ENCODE measurements at places on chromosomes 12 and 14. TPM values are rescaled to one million over a fixed set of nuclear protein-coding genes. Genes with fewer than 3 reads are reported as not detected.
A peak's percentile ranks its signal among the peaks of the same experiment; 100 is the strongest.

- H3K27me3 ChIP-seq, result no peaks in the 10 kb centered on the region
- no peaks in the 10 kb centered on the region for H3K4me1 ChIP-seq
- no peak overlapping the region for H3K27ac ChIP-seq
These were observed 162.3 kb downstream of the PTCSC3 start for GRCh38 chr14:36014236-36014635.

DNA sequence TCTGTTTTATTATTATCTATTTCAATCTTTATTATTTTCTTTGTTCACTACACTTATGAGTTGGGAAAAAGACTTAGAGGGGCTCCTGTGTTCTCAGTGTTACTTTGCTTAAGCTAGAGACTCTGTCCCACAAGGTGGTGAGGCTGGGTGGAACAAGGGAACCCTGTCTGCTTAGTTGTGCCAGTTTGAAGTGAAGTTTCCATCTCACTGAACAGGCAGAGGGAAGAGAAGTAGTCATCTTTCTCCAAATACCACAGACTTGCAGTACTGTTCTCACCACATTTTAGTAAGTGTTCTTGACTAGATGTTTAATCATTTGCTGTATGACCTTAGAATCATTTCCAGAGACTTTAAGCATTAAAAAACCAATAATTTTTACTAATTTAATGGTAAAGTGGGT, 195.7 kb upstream of the NEDD1 start:
- H3K4me3 ChIP-seq, result no peak overlapping the region
- H3K27ac ChIP-seq, result no peak overlapping the region
- H3K36me3 ChIP-seq, result no peaks in the 10 kb centered on the region
- DNase-seq, result no peak

GRCh38 chr14:53793790-53794505, 162.7 kb downstream of the BMP4 start:
- no peak overlapping the region for H3K4me3 ChIP-seq
- H3K4me1 ChIP-seq, result peaks cover 7% of the 10 kb centered on the region

DNA sequence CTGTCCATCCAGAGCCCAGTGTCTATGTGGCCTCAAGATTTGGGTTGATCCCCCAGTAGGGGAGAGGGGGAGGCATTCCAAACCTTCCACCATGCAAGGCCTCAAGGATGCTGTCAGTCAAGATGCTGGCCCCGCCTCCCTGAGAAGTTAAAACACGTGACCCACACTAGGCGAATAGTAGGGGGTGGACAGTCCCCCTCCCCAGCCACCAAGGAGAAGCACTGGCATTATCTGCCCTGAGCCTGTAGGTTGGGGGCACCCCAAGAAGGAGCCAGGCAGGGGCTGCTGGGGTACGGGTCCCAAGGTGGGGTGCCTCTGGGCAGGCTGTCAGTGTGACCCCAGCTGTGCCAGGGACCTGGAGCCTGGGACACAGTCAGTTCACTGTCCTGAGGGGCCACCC, 2.3 kb downstream of the SLC25A29 start:
- H3K36me3 ChIP-seq, result no peaks in the 10 kb centered on the region
- peaks cover 37% of the 10 kb centered on the region for H3K4me1 ChIP-seq
- H3K27ac ChIP-seq, result peak overlapping the region; percentile 75
- no peaks in the 10 kb centered on the region for H3K27me3 ChIP-seq

DNA sequence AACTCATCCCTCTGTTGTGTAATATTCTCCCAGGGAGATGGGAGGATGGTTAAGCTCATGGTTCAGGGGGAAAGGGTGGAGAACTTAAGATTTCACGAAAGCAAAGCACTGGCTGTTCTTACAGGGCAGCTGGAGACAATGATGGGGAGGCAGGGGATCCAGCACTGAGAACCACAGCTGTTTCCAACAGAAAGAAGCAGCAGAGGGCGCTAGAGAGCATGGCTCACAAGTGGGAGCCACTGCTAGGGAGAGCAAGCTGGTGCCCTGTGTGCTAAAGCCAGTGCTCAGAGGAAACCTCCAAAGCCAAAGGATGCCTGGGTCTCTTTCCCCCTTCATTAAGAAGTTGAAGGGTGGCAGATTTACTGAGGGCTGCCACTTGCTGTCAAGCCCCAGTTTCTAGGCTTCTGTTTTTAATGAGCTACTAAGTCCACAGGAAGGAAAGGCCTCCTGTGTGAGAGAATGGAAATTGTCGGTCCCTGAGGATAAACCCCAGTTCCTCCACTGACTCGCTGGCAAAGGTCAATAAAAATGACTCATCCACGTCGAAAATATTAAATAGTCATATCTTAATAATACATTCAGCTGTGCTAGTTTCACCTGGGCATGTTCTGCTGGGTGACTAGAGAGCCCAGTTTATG, 199.7 kb downstream of the ANO2 start:
- H3K27me3 ChIP-seq, result no peaks in the 10 kb centered on the region
- no peaks in the 10 kb centered on the region for H3K36me3 ChIP-seq
- no peak overlapping the region for H3K27ac ChIP-seq
- H3K4me3 ChIP-seq, result no peak overlapping the region
- no peaks in the 10 kb centered on the region for H3K4me1 ChIP-seq

DNA sequence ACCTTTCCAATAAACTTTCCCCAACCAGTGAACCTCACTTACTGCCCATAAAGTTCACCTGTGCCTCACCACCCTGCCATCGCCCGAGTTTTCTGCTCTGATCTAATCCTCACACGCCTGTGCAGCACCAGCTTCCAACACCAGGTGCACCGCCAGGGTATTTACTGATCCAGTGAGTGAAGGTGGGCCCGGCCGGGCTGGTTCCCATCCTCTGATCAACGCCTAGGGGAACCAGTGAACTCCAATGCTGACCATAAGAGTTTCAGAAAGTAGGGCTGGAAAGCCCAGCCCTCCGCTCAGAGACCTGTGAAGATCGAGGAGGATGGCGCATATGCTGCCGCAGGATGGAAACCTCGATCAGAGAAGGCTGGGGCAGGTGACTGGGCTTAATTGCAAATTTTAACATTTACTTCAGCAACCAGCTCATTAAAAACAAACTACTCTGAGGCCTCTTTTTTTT, 685 bp upstream of the MYL6B start:
- H3K27ac ChIP-seq, result peak overlapping the region; percentile 91
- DNase-seq, result peak; percentile 44
- H3K27me3 ChIP-seq, result no peaks in the 10 kb centered on the region
- no peaks in the 10 kb centered on the region for H3K36me3 ChIP-seq
- peak overlapping the region; percentile 71 for H3K4me3 ChIP-seq

DNA sequence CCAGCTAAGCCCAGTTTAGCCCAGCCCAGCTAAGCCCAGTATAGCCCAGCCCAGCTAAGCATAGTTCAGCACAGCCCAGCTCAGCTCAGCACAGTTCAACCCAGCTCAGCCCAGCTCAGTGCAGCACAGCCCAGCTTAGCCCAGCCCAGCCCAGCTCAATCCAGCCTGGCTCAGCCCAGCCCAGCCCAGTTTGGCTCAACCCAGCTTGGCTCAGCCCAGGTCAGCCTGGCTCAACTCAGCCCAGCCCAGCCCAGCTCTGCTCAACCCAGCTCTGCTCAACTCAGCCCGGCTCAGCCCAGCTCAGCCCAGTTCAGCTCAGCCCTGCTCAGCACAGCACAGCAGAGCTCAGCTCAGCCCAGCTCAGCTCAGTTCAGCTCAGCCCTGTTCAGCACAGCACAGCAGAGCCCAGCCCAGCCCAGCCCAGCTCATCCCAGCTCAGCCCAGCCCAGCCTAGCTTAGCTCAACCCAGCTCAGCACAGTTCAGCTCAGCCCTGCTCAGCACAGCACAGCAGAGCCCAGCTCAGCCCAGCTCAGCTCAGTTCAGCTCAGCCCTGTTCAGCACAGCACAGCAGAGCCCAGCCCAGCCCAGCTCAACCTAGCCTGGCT, 330.9 kb downstream of the TMEM121 start:
- H3K36me3 ChIP-seq, result no peaks in the 10 kb centered on the region
- no peak for DNase-seq
- H3K4me1 ChIP-seq, result no peaks in the 10 kb centered on the region
- no peak overlapping the region for H3K27ac ChIP-seq
- H3K4me3 ChIP-seq, result no peak overlapping the region

GRCh38 chr12:123905319-123905925, 67.2 kb downstream of the CCDC92 start:
- H3K27ac ChIP-seq, result no peak overlapping the region
- no peaks in the 10 kb centered on the region for H3K27me3 ChIP-seq
- no peak overlapping the region for H3K4me3 ChIP-seq
- peak; percentile 51 for DNase-seq

- H3K27me3 ChIP-seq, result peaks cover 21% of the 10 kb centered on the region
- no peaks in the 10 kb centered on the region for H3K36me3 ChIP-seq
- no peak overlapping the region for H3K27ac ChIP-seq
- no peak overlapping the region for H3K4me3 ChIP-seq
- no peak for DNase-seq
- H3K4me1 ChIP-seq, result no peaks in the 10 kb centered on the region
These were observed 147.6 kb downstream of the PHETA1 start for GRCh38 chr12:111221062-111222026.

DNA sequence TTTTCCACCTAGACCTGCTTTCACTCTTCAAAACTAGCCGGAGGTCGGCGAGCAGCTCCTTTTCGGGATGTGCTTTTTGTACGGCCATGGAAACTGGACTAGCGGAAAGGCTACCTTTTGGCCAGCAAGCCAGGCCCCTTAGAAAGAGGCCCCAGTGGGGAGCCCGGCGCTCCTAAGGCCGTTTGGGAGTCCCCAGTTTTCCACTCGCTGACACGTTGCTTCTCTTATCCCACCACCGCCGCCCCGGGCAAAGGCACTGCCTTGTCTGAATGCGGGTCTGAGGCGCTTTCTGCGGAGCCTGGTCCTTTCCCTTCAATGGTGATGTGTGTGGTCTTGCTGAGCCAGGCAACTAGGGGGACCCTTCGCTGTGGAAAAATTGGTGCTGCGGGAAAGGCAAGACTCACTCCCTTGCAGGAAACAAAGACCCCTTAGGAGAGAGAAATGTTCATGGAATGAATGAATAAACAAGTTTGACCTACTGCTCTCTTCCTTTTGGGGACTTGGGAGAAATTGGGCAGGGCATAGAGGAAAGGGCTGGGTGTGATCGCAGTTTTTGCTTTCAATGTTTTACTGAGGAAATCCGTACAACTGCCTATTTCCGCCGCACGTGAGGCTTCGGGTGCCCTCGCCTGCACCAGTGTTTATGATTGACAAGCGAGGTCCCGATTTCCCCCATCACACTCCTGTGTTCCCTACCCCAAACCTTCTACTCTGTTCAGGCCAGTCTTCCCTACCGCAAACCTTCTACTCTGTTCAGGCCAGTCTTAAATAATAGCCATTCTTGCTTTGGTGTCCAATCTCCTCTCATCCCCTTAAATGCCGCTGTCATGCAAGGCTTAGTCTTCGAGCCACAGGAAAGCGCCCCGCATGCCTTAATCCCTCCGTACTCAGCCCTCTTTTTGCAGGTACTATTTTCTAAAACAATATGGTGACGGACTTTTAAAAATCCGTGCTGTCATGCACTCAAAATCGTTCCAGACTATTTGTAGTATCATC, 1.0 kb upstream of the SLC38A2 start:
- no peaks in the 10 kb centered on the region for H3K27me3 ChIP-seq
- no peak for DNase-seq
- H3K4me1 ChIP-seq, result peaks cover 64% of the 10 kb centered on the region
- peak overlapping the region; percentile 80 for H3K4me3 ChIP-seq
- H3K27ac ChIP-seq, result peak overlapping the region; percentile 95
- peaks cover 23% of the 10 kb centered on the region for H3K36me3 ChIP-seq

DNA sequence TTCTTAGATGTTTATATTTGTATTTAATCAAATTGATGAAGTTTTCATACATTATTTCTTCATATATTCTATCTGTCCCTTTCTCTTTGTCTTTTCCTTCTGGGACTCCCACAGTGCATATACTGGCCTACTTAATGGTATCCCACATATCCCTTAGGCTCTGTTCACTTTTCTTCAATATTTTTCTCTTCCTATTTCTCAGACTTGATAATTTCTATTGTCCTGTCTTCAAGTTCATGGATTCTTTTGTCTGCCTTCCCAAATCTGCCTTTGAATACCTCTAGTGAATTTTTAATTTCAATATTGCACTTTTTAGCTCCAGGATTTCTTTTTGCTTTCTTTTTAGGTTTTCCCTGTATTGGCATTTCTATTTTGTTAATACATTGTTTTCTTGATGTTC, 33.4 kb downstream of the IFT81 start:
- no peak overlapping the region for H3K4me3 ChIP-seq
- no peak for DNase-seq
- H3K27ac ChIP-seq, result no peak overlapping the region
- no peaks in the 10 kb centered on the region for H3K27me3 ChIP-seq
- H3K4me1 ChIP-seq, result no peaks in the 10 kb centered on the region
- peaks cover 3% of the 10 kb centered on the region for H3K36me3 ChIP-seq

DNA sequence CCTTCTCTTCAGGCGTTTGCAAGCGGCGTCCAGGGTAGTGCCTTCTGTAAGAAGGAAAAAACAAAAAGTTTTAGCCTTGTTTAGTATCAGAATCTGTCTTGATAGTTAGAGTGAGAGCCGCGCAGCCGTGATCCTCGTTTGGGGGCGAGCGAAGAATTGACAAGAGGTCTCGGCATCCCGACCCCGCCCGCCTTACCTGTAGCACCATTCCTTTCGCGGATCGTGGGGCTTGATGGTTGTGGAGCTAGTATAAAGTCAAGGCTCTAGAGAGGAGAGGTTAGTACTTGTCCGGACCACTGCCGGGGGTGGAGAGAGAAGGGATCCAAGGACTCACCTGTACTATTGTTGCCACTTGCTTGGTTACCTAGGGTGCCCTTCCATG, 494 bp downstream of the TMTC3 start:
- no peaks in the 10 kb centered on the region for H3K36me3 ChIP-seq
- H3K4me1 ChIP-seq, result peaks cover 3% of the 10 kb centered on the region
- peak overlapping the region; percentile 75 for H3K4me3 ChIP-seq
- DNase-seq, result no peak
- H3K27ac ChIP-seq, result peak overlapping the region; percentile 51

- H3K36me3 ChIP-seq, result no peaks in the 10 kb centered on the region
- DNase-seq, result no peak
- H3K4me3 ChIP-seq, result no peak overlapping the region
- H3K27me3 ChIP-seq, result peaks cover 20% of the 10 kb centered on the region
- no peak overlapping the region for H3K27ac ChIP-seq
These were observed 263.8 kb downstream of the APAF1 start for GRCh38 chr12:98908866-98909265.

DNA sequence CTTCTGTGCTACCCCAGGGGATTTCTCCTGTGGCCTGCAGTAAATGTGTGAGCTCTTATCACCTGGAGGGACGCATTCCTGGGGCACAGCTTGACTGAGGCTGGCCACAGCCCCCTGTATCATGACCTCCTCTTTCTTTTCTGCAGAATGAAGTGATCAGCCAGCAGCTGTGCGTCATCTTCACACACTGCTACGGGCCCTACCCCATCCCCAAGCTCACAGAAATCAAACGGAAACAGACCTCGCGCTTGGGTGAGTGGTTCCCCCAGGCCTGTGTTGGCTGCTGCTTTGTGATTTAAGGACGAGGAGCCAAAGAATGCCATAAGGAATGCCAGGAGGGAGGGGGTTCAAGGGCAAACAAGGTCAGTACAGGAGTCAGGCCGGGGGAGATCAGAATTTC, 50.5 kb upstream of the PWP1 start:
- H3K36me3 ChIP-seq, result no peaks in the 10 kb centered on the region
- no peak overlapping the region for H3K27ac ChIP-seq
- DNase-seq, result no peak
- H3K4me3 ChIP-seq, result no peak overlapping the region
- H3K4me1 ChIP-seq, result peaks cover 11% of the 10 kb centered on the region
- no peaks in the 10 kb centered on the region for H3K27me3 ChIP-seq

- H3K4me3 ChIP-seq, result no peak overlapping the region
- DNase-seq, result no peak
- peaks cover 3% of the 10 kb centered on the region for H3K27me3 ChIP-seq
- H3K36me3 ChIP-seq, result no peaks in the 10 kb centered on the region
- H3K4me1 ChIP-seq, result no peaks in the 10 kb centered on the region
- no peak overlapping the region for H3K27ac ChIP-seq
These were observed 188.1 kb downstream of the BCAT1 start for GRCh38 chr12:24760606-24761378.

Gene ITGB7
- 1.9 TPM for total RNA-seq

Gene RAPGEF3
- 1.8 TPM for total RNA-seq

Gene GPR65
- total RNA-seq, result 0.05 TPM

Data from HCT116 (cell line).